ENCODE measurements at places on chromosomes 7 and 10.
A peak's percentile ranks its signal among the peaks of the same experiment; 100 is the strongest.

GRCh38 chr7:39650676-39651075, 27.3 kb downstream of the RALA start:
- DNase-seq = no peak

DNA sequence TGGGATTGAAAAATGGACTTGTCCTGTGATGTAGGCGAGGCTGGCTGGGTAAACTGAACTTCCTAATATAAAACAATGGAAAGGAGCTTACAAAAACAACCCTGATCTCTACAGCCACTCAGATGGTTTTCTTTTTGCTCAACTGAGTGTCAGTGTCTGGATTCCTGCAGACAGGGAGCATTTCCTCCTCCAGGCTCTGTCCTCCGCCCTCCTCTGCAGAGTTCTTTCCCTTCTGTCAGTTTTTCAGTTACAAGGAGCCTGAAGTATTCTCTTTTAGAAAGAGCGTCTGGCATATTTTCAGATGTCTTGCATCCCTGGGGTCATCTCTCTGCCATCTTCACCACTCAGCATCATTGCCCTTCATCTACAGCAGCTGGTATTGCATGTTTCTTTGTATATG, 50.0 kb upstream of the PITRM1 start:
- DNase-seq = no peak

DNA sequence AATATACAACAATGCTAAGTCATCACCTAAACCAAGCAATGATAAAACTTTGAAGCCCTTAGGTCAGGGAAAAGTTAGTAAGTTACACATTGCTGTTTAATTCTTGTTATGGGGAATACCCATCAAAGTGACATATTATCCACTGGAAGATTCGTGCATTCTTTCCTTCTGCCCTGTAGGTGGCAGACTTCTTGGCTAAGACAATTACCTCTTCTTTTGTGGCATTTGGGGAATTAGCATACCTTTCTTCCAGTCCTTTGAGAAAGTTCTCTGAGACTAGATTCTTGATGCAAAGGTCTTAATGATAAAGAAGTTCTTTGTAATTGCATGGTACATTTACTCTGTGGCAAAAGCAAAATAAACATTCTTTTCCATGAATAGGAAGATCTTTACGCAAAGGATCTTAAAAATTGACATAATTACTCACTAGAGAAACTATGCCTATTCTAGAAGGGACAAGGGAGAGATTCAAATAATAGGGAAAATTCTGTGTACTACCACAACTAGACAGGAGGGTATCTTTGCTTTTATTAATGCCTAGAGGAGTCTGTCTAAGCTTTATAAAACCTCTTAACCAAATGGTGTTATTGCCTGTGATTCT, 395.9 kb downstream of the GRM8 start:
- no peak for DNase-seq

DNA sequence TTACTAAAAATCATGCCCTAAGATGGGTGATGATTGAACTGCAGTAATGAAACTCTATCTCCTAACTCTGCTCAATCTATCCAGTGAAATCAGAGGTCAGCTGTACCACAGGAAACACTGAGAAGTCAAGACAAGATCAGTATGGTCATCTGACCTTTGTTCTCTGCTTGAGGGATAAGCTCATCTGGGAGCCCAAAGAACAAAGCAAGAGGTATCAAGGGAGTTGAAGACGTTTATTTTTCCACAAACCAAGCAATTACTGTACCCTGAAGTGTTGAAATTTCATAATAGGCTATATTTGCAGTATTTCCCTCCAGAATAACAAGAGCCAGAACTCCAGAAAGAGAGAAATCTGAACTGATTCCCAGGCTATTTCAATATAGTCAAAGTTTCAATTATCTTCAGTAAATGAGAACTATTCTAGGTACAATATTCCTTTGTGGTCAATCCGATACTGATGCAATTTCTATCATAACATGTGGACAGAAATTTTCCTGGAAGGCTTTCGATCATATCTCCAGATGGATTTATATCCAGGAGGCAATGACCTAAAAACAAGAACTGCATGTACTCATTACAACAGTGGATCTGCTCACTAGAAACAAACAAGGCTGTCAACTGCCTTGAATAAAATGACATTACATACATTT, 345.3 kb downstream of the TNS3 start:
- DNase-seq = no peak

GRCh38 chr7:85426487-85426960, 239.7 kb upstream of the SEMA3D start:
- no peak for DNase-seq

GRCh38 chr10:104406715-104407650, 53.4 kb downstream of the CFAP58 start:
- DNase-seq = peak; percentile 13

- no peak for DNase-seq
Measured at GRCh38 chr7:132065193-132065988, 509.0 kb upstream of the PODXL start.

DNA sequence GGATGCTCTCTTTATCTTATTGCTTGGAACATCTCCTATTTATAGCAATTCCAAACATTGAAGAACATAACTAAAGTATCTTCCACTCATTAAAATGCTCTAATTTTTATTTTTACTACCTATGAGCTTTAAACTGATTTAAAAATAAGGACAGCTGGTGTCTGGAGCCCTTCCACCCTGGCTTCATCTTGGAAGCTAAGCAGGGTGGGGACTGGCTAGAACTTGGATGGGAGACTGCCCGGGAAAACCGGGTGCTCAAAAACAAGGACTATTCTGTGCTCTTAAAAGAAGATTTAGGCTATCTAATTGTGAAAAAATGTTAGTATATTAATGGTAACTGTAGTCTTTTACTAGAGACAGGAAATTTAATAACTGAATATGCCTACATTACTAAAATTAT, 69.2 kb downstream of the ARMC3 start:
- peak; percentile 9 for DNase-seq

DNA sequence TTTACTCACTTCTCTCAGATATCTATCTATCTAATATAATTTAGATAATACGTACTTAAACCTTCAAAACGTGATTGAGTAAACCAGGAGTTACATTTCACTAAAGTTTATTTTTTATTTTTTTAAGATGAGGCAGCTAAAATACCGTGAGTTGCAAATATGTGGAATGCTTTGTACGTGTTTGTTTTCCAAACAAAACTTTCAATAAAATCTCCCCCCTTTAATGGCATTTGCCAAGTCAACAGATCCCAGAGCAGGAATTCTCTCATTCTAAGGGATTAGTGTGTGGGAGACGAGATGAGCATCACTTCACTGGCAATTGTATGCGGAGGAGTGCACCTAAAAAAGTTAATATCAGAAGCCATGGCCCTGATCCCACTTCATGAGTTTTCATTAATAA, 53.7 kb upstream of the MAGI2 start:
- DNase-seq = no peak

GRCh38 chr10:84290235-84290634, 38.2 kb upstream of the CCSER2 start:
- DNase-seq = no peak

DNA sequence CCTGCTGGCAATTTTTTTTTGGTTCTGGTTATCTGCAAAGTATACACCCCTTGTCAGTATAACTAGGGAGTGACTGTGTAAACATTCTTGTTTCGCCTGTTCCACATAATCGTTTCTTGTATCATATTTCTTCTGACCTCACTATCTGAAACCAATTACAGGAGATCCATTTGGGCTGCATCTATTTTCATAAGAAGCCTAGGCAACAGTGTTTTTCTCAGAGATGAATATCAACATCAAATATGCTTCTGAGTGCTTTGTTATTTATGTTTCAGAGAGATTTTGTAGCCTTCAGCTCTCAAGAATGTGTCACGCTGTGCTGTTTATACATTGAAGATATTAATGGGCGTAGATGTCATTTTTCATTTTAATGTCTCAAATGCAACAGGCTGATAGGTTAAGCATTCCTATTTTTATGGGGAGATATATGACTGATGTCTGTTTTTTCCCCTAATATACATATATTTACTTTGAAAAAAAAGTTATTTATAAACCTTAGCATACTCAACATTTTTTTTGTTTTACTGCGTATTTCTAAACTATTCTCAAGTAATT, 115.5 kb downstream of the FOXP2 start:
- no peak for DNase-seq

DNA sequence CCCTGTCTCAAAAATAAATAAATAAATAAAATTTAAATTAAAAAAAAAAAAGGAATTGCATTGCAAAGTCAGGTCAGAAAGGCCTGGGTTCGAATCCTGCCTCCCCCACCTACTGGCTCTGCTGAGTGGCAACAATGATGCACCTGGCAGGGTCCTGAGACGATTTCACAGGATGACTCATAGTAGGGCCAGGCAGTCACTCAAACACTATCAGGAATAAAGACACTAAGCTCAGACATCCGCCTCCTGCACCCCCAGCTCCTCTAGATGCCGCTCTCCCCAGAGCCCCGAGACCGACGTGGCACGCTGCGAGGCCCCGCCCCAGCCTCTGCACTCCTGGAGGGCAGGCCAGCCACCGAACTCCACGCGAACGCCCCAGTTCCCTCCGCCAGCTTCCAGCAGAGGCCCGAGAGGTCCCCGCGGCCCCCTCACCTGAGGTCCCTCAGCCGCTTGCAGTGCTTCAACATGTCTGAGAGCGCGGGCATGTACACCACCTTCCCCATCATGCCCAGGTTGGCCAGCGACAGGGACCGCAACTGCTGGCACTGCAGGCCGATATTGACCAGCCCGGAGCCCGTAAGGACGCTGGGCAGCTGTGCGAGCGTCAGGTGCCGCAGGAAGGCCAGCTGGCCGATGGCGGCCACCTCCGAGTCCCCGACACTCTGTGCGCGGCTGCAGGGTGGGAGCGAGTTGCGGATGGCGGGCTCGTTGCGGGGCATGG, 76.6 kb upstream of the TNRC18 start:
- DNase-seq = no peak

- DNase-seq = peak; percentile 62
Measured at GRCh38 chr10:58266826-58267712, 625 bp downstream of the IPMK start.

DNA sequence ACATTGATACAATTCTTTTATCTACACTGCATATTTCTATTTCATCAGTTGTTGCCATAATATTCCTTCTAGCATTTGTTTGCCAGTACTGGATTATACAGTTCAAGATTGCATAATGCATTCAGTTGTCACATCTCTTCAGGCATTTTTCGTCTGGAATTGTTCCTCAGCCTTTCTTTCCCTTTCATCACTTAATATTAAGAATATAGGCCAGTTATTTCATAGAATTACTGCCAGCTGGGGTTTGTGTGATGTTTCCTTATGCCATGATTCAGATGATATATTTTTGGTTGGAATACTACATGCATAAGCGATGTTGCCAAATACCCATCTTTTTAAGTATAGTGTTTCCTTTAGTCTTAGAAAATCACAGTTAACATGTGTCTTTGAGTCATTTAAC, 20.8 kb downstream of the KIFBP start:
- DNase-seq = no peak

DNA sequence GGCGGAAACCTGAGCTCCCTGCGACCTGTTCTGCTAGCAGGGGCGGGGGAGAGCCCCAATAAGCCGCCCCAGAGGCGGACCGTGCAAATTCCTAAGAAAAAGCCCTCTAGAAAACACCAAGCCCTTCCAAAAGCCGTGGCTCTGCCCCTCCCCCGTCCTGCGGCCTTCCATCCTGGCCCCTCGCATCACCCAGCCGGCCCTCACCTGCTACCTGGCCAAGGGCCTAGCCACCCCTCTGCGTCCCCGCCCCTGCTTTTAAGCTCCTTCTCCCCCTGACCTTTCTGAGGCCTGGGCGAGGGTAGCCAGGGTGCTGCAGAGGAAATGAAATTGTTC, 24.9 kb downstream of the SKIDA1 start:
- no peak for DNase-seq

DNA sequence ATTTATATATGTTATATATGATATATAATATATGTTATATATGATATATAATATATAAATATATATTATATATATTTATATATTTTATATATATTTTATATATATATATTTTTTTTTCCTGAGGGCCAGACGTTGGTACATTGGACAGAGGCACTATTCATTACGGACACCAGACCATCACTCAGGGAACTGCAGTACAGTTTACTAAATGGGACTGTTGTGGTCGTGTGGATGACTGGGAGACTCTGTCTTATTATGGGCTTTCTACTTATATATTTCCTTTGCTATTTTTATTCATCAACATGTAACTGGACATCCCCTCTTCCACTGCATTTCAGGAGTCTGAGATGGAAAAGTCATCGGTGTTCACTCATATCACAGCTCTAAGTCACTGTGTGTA, 87.1 kb upstream of the PRKCQ start:
- no peak for DNase-seq

DNA sequence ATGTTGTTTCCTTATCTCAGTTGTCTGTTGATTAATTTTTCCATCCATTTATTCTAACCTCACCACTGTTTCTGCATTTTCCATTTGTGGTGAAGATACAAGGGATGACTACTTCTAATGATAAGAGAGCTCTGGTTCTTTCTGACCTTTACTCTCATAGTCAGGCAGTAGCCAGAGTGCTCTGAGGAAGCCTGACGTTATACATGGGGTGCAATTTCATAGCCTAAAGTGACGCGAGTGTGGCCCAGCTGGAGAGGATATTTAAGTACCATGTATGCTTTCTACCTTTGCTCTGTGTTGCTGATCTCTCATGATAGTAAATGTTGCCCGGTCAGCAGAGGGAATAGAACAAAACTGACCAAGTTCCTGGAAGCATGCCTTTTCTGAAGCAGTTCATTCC, 33.9 kb upstream of the CYCS start:
- no peak for DNase-seq

DNA sequence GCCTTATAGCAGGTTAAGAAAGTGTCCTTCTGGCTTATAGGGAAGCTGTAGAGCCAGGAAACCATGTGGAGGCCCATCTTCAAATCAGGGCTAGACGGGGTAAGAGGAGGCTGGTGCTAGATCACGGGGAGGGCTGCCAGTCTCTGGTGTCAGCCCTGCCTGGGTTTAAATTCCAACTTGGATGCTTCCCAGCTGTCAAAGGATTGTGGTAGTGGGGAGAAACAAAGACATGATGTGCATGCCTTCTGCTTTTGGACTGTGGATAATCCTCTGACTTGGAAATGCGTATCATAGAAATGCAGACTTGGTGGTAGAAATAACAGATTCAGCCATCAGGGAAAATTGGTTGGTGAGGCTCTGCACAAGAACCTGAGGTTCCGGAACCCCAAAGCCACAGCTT, 325.6 kb downstream of the PHTF2 start:
- no peak for DNase-seq

- DNase-seq = no peak
Measured at GRCh38 chr7:33880787-33881186, 24.6 kb upstream of the BMPER start.

- DNase-seq = no peak
Measured at GRCh38 chr7:94396037-94396431, 1.3 kb downstream of the COL1A2 start.

DNA sequence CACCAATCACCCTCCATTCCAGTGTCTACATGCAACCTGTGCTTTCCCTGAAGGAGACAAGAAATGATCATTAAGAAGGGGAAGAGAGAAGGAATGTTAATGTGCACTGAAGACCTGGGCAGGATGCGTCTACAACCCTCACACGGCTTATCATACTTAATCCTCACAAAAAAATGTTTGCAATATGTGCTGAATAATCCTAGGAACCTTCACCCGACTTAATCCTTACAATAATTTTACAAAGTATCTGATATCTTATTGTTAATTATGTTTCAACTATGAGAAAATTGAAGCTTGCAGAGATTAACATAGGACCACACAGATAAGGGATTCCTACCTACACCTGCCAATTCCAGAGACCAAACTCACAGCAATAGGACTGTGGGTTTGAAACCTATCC, 145.1 kb upstream of the NOBOX start:
- no peak for DNase-seq

All from CD4-positive, alpha-beta T cell treated with Interleukin-17A for 1 hour (primary cell).